ENCODE measurements at places on chromosomes 5 and 9.

DNA sequence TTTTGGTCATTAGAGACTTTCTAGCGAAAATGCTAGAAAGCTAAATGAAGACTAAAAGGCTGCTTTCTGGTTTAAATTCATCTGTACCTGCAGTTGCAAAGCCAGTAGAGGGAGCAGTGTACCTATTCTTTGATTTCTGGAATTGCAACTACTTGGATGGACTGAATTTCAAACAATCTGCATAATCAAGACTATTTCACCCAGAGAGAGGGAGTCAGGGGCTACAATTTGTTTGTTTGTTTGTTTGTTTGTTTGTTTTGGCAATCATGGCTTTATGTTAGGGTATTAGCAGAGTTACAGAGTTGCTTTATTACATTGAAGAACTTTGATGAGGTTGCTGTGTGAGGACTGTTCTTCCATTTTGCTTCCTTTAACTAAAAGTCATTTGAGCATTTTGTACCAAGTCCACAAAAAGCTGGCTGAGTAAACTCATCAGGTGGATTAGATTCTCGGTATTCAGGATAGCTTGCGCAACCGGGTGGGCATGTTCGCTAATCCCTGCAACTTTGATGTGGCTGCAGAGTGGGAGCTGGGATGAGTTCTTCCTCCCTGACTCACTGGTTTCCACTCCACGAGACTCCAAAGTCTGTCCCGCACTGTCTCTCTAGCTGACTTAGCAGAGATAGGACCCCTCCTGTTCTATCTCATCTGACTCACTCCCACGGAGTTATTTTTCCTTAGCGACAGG is 80.0 kb upstream of the TUT7 start:
- no peaks in the 10 kb centered on the region for H3K36me3 ChIP-seq
- no peaks in the 10 kb centered on the region for H3K4me1 ChIP-seq
- DNase-seq, result peak; percentile 9

DNA sequence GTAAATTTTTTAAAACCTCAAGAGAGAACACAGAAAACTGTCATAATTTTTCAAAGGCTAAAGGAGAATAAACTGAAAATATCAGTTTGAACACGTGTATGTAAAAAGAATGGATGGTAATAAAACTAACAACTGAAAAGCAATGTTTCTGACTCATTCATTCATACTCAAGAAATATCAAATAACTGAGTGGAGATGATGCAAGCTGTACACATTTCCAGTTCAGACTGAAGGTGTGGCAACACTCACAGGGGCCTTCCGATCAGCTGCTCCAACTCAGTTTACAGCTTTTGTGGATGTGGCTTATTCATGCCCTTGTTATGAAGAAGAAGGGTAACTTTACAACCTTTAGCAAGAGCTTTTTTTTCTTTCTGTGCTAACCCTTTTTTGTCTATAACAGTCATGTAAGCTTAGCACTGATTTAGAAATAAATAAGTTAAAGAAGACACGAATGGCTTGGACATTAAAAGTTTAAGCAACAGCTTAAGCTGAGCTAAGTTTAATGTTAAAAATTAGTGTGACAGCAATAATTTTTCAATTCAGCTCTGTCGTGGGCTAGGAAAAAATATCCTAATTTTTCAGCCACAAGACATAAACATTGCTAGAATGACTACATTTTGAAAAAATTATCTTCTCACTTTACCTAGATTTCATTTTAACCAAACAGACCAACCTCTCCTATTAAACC is 453.5 kb downstream of the RAB3C start:
- H3K4me3 ChIP-seq, result no peak overlapping the region
- no peak for DNase-seq
- H3K27me3 ChIP-seq, result no peaks in the 10 kb centered on the region
- H3K4me1 ChIP-seq, result peaks cover 10% of the 10 kb centered on the region
- no peak overlapping the region for H3K27ac ChIP-seq

- peaks cover 88% of the 10 kb centered on the region for H3K36me3 ChIP-seq
- no peak overlapping the region for H3K4me3 ChIP-seq
- no peak overlapping the region for H3K27ac ChIP-seq
- H3K27me3 ChIP-seq, result no peaks in the 10 kb centered on the region
- DNase-seq, result no peak
- H3K4me1 ChIP-seq, result no peaks in the 10 kb centered on the region
These were observed 11.6 kb upstream of the CEL start for GRCh38 chr9:133050142-133050541.

GRCh38 chr5:94968507-94969095 is 316.3 kb downstream of the MCTP1 start:
- H3K27ac ChIP-seq, result no peak overlapping the region
- H3K4me1 ChIP-seq, result no peaks in the 10 kb centered on the region
- H3K4me3 ChIP-seq, result no peak overlapping the region
